Naive thymus-derived CD8-positive, alpha-beta T cell (primary cell): ENCODE measurements at places on chromosomes 16 and 17. TPM values are rescaled to one million over a fixed set of nuclear protein-coding genes. Genes with fewer than 3 reads are reported as not detected.

The CCR7 gene
- 571 TPM for total RNA-seq

The JUP gene
- 4.7 TPM for total RNA-seq

The RAMP2 gene
- not detected for total RNA-seq

DNA sequence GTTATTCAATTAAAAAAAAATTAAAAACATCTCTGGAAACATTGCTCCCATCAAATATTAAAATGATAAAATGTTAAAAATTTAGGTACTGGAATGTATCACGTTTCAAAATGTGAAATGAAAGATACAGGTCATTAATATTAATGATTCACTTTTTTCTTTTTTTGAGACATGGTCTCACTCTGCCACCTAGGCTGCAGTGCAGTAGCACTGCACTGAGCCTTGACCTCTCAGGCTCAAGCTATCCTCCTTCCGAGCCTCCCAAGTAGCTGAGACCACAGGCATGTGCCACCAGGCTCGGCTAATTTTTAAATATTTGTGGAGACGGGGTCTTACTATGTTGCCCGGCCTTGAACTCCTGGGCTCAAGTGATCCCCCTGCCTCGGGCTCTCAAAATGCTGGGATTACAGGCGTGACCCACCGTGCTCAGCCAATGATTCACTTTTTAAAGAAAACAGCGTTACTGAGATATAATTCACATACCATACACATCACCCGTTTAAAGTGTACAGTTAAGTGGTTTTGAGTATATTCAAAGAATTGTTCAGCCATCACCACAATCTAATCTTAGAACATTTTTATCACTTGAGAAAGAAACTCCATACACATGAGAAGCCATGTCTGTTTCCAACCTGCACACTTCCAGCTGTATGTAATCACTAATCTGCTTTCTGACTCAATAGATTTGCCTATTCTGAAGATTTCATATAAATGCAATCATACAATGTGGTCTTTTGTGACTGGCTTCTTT, 19.1 kb upstream of the NETO2 start:
- DNase-seq, result no peak

DNA sequence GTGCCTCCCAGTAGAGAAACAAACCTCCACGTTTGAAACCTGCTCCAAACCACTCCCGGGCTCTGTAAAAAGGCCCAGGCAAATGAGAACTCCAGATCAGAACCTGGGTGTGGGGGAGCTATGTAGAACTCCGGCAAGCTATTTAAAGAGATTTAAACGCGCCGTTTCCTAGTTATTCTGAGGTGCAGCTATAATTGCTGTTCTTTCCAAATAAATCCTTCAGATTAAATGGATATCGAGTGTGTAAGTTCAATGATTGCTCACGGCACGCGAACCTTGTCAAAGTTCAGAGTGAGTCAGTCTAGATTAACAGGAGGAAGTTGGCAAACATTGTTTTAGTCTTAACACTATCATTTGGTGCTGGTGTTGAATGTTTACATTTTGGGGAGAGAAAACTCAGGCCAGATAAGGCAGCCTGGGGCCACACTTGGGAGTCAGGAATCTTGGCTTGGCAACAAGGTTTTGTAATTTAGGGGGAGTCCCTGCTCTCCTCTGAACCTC, 92.9 kb upstream of the SALL1 start:
- DNase-seq, result no peak
